Thoracic aorta endothelial cell (primary cell): ENCODE measurements at places on chromosomes 6 and 20. TPM values are rescaled to one million over a fixed set of nuclear protein-coding genes. Genes with fewer than 3 reads are reported as not detected.

Gene WFDC2
- not detected in 2 replicates for total RNA-seq

Gene CST7
- total RNA-seq, result not detected in 2 replicates

Gene PRPH2
- total RNA-seq, result 0.07 TPM in 1 of 2 replicates, not detected in the other

Gene MMP24
- total RNA-seq, result 0.27 and 0.36 TPM in 2 replicates

Gene ATP6V1G2
- 0.50 and 0.53 TPM in 2 replicates for total RNA-seq

Gene CDH4
- total RNA-seq, result 0.40 and 5.7 TPM in 2 replicates

Gene C20orf144
- 0.07 and 0.13 TPM in 2 replicates for total RNA-seq

Gene ZBP1
- not detected in 2 replicates for total RNA-seq

Gene TBC1D32
- total RNA-seq, result 8.1 and 9.7 TPM in 2 replicates

Gene DOK5
- 2.7 and 10.4 TPM in 2 replicates for total RNA-seq

Gene BCAS4
- total RNA-seq, result 1.0 and 2.9 TPM in 2 replicates

Gene CHRNA4
- total RNA-seq, result not detected in 2 replicates

Gene EBF4
- 0.53 and 1.0 TPM in 2 replicates for total RNA-seq

Gene LY86
- total RNA-seq, result not detected in 2 replicates

Gene OR2H1
- not detected in 2 replicates for total RNA-seq

Gene GNAS-AS1
- total RNA-seq, result 0.57 and 0.66 TPM in 2 replicates

Gene GINS1
- total RNA-seq, result 27.7 and 33.9 TPM in 2 replicates

Gene CFAP61
- total RNA-seq, result not detected in 2 replicates

Gene SRSF3
- total RNA-seq, result 550 and 707 TPM in 2 replicates

Gene ECT2L
- total RNA-seq, result not detected in 2 replicates

Gene FOXC1
- total RNA-seq, result 22.9 and 28.7 TPM in 2 replicates

Gene IRAK1BP1
- 5.9 and 7.7 TPM in 2 replicates for total RNA-seq

Gene MARCKS
- total RNA-seq, result 239 and 316 TPM in 2 replicates
